ENCODE measurements at places on chromosomes 6 and 20.

DNA sequence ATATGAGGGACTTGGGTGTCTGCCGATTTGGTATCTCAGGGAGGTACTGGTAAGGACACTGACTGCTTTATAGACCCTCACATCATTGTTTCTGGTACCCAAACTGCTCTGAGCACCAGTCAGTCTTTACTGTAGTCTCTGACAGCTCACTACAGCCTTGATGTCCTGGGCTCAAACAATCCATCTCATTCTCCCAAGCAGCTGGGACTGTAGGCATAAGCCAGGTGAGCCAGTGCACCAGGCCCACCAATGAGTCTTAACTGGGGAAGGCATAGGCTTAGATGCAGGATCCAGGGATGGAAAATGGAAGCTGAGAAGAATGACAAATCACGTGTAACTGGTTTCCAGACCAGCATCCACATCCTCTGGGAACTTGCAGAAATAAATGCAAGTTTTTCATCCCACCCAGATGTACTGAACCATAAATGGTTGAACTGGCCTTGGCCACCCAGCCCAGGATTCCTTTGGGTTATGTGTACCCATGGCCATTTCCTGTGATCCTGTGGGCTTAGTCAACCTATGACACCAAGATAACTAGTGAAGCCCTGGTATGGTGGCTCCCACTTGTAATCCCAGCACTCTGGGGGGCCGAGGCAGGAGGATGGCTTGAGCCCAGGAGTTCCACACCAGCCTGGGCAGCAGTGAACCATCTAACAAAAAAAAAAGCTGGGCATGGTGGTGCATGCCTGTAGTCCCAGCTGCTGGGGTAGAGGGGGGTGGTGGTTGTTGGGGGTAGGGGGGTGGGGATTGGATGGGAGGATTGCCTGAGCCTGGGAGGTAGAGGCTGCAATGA is 5.8 kb downstream of the TUBB start:
- DNase-seq = no peak

- no peak for DNase-seq
Measured at GRCh38 chr6:166738386-166739116, 111.5 kb upstream of the RPS6KA2 start.

DNA sequence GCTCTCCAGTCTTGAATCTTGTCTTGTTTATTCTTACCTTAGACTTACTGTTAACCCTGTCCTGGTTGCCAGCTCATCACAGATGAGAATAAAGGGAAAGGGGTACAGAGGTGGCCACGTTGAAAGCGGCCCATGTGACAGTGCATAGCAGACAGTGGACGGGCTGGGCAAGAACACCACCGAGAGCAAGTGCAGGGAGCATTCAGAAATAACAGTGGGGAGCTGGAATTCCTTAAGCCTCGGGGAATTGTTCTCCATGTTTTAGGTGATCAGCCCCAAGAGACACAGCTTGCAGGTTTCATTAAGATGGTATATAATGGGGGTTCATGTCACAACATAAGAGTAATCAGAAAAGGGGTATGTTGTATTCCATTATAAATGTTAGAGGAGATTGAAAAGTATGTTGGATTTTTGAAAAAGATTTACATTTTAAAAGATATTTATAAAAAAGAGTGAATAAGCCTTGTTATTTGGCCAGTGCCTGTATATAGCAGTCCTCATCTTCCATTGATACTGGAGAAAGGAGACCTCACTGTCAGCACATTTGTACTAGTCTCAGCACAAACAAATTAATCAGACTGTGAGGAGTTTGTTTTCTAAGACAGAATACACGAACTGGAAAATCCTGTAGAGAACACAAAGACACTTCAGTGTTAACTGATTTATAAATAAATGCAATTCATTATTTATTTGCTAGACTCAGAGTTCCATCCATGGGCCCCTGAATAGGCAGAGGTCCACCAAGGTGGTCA is 35.4 kb downstream of the VAPB start:
- DNase-seq = no peak

DNA sequence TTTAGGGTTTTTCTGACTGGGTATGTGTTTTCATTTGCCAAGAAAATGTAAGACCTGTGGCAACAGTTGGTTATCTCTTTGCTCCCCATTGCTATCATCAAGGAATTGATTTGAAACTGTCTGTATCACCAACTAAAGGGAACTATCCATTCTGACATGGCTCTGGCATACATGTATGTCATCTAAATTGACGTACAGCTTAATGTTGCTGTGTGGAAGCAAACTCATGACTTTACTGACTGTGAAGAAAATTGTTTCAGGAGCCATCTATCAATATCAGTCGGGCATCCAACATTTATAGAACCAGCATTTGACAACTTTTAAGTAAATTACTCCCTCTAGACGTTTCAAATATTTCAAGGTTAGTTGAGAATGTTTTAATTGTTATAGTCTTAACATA is 555.8 kb upstream of the EPHA7 start:
- DNase-seq = no peak

DNA sequence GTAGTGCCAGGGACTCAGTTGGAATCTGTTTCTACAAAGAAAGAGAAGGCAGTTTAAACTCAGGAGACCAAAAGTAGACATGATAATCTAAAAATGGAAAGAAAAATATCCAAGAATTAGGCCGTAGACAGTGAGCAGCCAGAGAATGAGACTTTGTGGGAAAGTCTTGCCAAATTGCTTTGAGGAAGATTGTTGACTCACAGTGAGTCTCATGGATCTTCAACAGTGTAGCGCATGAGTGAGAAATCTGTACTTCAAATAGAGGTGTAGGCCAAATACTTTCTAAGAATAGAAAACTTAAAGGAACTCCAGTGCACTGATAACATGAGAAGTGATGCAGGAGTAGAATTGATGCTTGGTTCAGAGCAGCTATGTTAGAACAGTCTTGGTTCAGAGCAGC is 284.5 kb downstream of the HTR1B start:
- DNase-seq = no peak

DNA sequence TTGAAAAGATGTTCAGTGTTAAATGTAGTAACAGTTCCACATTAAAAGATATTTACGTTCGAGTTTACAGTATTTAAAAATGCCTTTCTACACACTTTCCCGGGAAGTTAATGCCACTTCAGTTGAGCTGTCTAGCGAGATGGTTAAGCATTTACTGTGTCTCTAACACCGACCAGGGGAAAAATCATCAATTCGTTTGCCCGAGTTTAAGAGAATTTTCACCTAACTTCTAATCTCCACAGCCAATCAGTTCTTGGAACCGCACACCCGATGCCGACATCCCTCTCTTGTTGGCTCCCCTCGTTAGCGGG is 58.2 kb downstream of the FAM217A start:
- DNase-seq = no peak

GRCh38 chr6:28206928-28207509 is 18.1 kb upstream of the ZSCAN9 start:
- DNase-seq = no peak

DNA sequence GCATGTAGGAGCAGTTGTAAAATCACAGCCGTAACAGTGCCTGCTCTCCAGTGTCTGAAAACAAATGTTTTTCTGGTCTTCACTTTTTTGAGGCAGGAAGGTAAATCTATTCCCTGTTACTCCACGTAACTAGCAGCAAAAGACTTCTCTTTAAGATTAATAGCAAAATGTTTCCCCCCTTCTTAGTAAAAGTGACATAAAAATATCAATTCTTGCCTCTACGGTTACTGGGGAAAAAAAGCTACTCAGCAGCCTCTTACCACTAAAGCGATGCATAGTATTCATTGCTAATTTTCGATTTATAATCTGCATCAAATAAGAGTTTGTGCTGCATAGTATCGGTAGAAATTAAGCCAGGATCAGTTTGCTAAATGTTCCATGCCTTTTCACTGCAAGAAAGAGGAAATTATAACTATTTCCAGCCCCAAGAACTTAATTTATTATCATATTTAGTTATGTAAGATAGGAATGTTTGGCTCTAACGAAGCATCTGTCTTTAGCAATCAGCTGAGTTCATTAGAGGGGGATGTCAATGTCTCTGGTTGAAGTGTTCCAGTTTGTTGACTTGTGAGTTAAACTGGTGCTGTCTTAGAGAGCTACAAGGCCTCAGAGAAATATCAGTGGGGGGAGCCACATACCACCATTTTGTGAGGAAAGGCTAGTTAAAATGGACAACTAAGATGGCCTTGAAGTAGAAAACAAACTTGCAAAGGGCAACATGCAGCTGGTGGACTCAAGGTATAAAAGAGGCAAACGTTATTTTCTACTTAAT is 617 bp upstream of the TSPYL1 start:
- DNase-seq = no peak

DNA sequence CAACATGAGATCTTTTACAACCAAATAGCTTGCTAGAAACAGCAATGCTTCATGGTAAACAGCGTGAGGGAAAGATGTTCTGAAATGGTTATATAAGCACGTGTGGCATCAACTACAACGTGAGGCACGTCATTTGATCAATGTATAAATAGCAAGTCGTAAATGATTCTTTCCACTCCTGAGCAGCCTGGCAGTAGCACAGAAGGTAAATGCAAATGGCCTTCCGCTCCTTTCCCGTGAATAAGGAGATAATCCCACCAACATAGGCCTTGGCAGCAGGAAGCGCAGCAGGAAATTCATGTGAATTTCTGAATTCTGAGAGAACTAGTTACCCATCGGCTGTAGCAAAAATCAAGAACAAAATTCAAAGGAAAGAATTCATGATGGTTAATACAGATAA is 17.0 kb downstream of the RPS6KA2 start:
- no peak for DNase-seq

- DNase-seq = no peak
Measured at GRCh38 chr6:1059596-1059995, 252.3 kb upstream of the FOXQ1 start.

DNA sequence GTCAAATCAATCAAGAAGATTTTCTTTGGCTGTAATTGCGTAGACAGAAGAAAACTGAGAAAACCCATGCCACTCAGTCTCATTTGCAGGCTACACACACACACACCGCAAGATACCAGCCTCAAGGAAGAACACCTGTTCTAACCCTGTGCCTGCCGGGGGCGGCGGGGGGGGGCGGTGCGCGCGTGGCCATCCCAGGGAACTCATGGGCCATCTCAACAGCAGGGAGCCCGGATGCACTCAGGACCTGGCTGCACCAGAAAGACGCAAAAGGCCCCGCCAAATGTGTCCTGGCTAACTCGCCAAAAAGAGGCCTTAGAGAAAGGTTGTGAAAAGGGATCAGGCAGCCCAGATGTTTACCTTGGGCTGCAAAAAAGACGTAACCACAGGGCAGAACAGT is 2.1 kb downstream of the B3GAT2 start:
- DNase-seq = no peak

DNA sequence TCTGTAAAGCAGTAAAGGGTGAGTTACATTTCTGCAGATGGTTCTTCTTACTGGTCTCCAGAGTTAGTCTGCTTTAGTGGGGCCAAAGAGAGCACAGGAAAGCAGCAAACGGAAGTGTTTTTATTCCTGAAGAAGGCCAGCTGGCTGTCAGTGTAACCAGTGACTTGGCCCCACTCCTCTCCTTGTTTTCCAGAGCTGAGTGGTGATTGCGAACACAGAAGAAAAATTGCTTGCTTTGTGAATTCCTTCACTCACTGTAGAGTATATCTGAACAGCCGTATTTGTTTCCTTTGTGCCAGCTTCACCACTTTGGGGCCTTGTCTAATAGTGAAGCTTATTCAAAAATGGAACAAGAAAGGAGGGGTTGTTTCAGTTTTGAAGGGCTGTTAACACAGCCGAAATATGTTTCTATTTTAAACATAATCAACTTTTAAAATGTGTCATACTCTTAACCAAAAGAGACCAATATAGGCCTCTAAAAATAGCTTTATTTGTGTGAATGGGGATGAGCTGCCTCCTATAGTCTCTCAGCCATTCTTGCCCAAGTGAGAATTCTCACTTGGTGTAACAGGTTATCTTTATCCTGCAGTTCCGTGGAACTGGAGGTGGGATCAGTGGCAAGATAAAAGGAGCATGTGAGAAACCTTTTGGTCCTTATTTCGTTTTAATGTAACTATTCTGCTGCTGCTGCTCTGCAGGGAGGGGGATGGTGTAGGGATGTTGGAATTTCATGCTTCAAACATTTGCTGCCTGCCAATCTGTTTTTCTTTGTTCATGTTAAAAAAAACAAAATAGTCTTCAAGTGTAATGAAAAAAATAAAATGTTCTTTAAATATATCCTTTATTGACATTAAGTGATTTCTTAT is 37.8 kb downstream of the ZC2HC1B start:
- DNase-seq = no peak

DNA sequence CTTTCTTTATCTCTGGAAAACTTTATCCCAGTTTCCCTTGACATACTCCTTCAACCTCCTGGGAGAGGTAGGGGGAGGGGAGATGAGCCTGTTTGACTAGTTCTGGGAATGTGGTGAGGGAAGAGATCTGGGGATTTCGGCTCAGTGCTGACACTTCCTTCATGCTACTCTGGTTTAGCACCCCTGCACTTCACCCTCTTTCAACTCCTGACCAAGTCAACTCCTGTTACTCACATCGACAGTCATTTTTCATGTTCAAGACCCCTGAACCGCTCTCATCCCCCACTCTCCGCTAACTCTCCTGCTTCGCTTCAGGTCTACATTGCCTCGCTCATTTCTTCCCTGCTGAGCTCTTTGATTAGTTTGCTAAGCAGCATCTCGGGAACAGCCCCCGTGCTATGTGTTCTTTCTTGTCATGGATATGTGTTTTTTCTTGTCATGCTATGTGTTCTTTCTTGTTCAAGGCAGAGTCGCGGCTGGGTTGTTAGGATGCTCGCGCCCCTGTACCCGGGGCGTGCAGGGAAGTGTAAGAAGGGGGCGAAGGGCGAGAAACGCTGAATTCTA is 16.6 kb upstream of the TRIM27 start:
- no peak for DNase-seq

- DNase-seq = no peak
Measured at GRCh38 chr6:41942067-41942851, 651 bp upstream of the CCND3 start.

- no peak for DNase-seq
Measured at GRCh38 chr20:58650181-58650775, 805 bp upstream of the STX16 start.

DNA sequence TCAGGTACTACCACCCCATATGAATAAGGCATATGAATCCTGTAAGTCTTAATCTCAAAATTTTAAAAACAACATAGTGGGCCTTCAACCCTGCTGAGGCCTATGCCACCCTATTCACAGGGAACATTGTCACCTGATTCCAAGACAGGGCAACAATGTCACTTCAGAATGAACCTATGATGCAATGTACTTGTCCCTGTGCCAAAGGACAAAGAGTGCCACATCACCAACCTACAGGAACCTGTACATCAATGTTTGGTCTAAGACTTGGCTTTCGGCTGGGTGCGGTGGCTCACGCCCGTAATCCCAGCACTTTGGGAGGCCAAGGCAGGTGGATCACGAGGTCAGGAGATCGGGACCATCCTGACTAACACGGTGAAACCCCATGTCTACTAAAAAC is 318.5 kb upstream of the JARID2 start:
- no peak for DNase-seq

GRCh38 chr6:163820745-163821458 is 406.4 kb downstream of the QKI start:
- DNase-seq = no peak

DNA sequence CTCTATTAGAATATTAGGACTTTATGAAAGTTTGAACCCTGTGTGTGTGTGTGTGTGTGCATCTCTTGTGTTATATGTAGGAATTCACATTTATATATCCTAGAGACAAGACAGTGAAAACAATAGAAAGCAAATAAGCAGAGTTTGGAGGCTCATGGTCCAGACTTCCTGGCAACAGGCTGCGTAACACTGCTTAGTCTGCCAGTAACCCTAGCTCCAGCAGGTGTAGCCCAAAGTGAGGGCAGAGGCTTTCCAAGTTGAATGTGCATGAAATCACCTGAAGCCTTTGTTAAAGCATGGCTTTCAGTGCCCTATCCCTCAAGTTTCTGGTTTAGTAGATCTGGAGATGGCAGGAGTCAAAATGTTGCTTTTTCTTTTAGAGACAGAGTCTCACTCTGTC is 569.9 kb downstream of the KIF16B start:
- no peak for DNase-seq

Measured in stimulated activated CD8-positive, alpha-beta memory T cell treated with anti-CD3 and anti-CD28 coated beads, Interleukin-7, amount 100 ng/mL, for 1 hour (primary cell).